ENCODE measurements at places on chromosomes 1 and 21.

DNA sequence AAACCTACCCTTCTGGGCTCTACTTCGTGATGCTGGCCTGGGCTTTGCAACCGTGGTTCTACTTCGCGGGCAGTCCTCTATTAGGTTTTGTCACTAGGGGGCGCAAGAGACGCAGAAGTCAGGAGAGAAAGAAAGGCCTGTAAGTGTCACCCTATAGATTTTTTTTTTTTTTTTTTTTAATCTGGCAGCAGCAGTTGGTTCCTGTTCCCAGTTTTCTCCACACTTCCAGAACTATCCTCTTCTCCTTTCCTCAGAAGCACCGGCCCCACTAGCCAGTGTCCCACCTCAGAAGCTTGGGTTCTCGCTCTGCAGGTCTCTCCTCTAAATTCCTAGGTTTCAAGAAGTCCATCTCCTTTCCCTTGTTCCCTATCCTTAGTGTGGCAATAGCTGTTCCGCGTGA, 9.1 kb upstream of the LCE2D start:
- DNase-seq = peak; percentile 52

DNA sequence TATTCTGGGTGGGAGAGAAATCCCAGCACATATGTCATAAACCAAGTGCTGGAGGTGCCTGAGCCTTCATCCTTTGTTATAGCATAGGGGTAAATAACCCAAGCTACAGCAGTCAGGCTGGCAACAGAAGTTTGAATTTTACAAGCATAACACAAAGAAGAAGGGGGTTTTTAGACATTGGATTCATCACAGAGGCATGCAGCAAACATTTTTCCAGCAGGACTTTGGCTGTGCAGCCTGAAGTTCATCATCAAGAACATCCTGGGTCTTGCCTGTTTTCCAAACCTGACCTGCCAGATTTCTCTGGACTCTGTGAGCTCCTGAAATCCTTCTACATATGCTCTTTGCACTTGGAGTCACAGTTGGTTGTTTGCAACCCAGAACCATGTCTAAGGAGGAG, 16.2 kb downstream of the PTGER3 start:
- DNase-seq = no peak

DNA sequence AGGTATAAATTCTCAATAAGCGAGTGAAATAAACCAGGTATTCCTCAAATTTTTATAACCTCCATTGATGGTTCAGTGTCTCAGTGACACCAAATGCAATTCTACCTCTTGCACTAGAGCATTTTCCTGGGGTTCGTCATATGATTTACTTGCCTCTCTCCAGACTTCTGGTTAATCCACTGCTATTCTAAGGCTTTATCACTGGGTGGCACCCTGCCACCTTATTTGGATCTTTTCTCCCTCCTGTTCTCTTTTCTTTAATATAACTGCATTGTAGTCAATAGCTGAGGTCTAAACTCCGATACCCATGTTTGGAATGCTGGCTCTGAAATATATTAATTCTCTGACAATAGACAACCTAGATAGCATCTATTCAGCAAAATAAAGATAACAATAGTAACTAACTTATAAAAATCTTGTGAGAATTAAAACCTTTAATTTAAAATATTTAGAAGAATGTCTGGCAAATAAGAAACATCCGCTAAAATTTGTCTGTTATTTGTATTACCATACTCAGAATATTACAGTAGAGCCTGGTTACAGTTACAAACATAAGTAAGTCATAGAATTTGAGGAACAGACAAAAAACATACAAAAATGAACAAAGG, 436.4 kb downstream of the PLA2G4A start:
- no peak for DNase-seq

GRCh38 chr1:243727503-243728203, 122.4 kb downstream of the AKT3 start:
- no peak for DNase-seq

- no peak for DNase-seq
These were observed 56.9 kb downstream of the RUNX1 start for GRCh38 chr21:34992180-34992579.

GRCh38 chr1:47180603-47181094, 9.2 kb downstream of the PDZK1IP1 start:
- no peak for DNase-seq

DNA sequence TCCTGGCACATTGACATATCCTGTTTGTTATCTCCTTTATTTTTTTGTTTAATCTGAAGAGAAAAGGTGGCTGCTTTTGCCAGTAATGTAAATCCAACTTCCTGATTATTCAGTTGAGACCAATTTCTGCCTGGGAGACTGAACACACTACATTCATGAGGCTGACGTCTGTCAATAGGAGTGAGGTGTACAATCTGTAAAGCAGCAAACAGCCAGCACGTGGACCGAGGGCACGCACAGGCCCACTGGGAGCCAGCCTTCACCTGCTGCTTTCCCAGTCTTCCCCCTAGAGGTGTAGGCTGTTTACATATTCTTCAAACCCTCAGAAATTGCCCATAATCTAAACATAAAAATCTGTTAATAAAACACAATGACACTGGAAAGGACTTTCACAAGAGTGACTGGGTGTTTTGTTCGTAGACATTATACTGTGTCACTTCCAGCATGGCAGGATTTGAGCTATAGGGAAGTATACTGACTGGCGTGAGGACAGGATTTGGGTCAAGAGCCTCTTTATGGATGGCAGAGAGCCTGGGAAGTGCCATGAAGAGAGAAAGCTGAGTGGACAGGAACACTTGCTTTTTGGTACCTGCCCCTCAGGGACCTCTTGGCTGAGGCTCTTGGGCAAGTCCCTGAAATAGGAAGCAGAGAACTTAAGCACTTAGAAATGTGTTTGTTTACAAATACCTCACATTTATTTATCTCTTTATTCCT, 552.9 kb upstream of the CAMK1G start:
- no peak for DNase-seq

- no peak for DNase-seq
These were observed 83.2 kb downstream of the TM2D1 start for GRCh38 chr1:61641578-61642336.

GRCh38 chr1:26900001-26900814, at the start of gene GPATCH3:
Gene GPATCH3 (minus strand): TSS chr1:26900467. CDS start chr1:26900442, 25 bp downstream.
- peak; percentile 82 for DNase-seq

GRCh38 chr1:228349701-228350171, 56.9 kb downstream of the TRIM11 start:
- DNase-seq = no peak

- DNase-seq = no peak
These were observed 53.5 kb upstream of the CTTNBP2NL start for GRCh38 chr1:112342558-112342957.

- DNase-seq = no peak
These were observed 1.7 kb upstream of the PSEN2 start for GRCh38 chr1:226868726-226869125.

GRCh38 chr1:183457449-183457848, 14.8 kb upstream of the SMG7 start:
- DNase-seq = no peak

DNA sequence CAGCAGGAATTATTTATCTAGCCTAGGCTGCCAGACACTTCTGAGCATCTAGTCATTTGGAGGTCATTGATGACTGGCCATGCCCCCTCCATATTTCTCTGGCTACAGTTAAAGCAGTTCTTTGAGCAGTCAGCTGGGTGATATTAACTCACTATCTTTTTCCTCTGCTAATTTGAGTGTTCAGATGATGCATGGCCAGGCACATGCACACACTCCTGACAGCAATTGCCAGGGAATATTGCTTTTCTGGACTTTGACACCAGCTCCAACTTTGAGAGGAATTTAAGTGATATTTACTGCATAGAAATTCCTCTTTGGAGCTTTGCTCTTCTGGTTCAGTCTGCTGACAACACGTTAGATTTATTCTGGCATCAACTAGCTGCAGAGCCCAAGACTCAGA, 52.6 kb downstream of the CD247 start:
- no peak for DNase-seq

DNA sequence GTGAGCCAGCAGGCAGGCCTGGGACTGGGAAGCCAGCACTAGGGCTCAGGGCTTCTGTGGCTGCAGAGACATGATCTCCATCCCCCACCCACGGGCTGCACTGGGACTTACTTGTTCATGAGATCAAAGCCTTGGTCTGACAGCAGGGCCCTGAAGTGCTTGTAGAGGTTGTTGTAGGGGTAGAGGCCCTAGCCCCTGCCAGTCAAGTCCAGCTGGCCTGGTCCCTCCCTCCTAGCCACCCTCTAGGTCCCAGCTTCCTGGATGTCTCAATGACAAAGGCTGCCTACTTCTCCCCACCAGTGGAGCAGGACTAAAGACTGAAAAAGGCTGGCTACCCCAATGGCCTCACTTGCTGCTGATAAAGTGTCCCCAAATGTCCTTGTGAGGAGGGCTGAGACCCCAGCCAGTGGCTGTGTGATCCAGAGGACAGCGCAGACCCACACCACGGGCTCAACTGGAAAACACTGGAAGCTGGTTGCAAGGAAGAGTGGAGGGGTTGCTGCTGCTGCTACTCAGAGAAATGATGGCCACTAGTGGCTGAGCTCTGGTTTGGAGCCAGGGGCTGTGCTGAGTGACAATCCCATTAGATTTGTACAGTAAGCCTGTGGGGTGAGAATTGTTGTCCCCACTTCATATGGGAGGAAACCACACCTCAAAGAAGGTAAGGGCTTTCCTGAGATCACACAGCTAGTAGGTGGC, 1.4 kb downstream of the HTR1D start:
- no peak for DNase-seq

- DNase-seq = no peak
These were observed 70.6 kb downstream of the LAMC1 start for GRCh38 chr1:183093786-183094298.

- DNase-seq = no peak
These were observed 1.8 kb upstream of the NFIA start for GRCh38 chr1:61080413-61081143.

DNA sequence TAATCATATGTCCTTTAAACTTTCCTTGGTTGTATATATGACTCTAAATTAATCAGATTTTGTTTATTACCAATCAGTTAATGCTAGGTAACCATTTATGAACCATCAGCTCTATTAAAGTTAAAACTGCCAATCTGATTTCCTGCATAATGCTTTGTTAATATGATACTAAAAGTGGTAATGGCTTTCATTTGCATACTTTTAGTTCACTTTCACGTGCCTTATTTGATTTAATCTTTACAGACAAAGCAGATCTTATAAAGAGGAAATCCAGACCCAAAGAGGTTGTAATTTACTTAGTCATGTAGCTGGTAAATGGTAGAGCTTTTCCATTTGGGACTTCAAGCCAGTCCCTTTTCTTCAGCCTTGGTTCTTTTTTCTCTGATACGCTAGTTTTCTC, 61.3 kb downstream of the CLIC4 start:
- DNase-seq = no peak

DNA sequence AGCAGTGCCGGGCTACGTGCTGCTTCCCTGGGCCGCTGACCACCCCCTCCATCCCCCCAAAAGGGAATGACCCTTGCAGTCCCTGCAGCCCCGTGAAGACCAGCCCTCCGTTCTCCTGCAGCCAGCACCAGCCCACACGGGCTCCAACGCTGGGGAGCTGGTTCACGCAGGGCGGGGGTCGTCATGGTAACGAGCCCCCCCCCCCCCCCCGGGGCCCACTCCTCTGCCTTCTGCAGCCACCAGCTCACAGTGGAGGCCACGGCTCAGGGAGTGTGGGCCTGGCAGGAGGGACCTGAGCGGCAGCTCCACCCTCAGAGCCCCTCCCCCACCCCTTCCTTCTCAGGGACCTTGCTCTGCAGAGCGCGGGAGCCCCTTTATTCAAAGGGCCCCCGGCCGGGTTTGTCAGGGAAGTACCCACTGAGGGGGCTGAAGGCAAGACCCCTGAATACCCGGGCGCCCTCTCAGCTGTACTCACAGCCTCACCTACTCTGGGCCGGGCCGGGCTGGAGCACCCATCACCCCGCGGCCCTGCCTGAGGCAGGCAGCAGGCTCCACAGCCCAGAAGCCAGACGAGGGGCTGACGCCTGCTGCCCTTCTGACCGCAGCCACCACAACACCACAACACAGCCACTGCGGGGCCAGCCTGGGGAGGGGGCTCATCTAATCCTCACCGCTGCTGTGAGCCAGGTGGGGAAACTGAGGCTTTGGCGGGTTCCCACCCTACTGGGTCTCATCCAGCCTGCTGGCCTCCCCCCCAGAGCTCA, 12.6 kb downstream of the MEGF6 start:
- DNase-seq = no peak

DNA sequence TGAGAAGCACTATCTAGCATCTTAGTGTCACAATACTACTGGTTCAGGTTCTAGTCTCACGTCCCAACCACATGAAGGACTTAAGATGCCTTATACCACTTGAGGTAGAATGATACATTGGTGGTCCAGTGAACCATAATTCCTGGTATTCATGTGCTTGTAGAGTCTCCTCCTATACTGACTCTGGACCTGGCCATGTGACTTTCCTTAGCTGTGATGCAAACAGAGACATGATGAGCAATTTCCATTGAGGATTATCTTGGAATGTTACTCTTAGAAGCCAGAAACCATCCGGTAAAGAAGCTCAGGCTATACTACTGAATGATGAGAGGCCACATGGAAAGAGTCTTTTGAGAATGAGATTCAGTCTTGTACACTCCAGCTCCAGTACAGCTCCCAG, 105.7 kb downstream of the NME7 start:
- DNase-seq = no peak

GRCh38 chr1:232593717-232594502, 36.0 kb downstream of the SIPA1L2 start:
- DNase-seq = no peak

DNA sequence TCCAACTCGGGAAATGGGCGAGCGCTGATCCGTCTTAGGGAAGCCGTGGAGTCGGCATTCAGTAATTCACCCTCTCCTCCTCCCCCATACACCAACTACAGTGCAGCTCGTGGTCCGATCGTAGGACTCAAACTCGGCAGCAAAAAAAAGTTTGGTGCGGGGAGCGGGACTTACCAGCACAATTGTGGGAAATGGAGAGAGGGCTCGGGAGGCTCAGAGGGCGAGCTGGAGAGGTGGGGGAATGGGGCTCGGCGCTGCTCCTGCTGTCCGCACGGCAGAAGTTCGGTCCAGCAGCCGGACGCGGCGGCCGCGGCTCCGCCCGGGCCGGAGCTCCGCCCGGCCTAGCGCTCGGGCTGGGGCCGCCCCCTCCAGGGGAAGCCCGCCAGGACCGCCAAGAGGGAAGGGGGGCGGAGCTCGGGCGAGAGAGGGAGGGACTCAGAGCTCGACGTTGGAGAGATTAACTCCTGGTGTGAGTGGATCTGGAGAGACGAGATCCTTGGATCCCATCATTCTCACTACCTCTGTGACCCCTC, 676 bp upstream of the PIAS3 start:
- DNase-seq = peak; percentile 67

- no peak for DNase-seq
These were observed 1.2 kb downstream of the VCAM1 start for GRCh38 chr1:100720751-100721150.

GRCh38 chr1:112729909-112730308, 14.8 kb upstream of the PPM1J start:
- DNase-seq = no peak

DNA sequence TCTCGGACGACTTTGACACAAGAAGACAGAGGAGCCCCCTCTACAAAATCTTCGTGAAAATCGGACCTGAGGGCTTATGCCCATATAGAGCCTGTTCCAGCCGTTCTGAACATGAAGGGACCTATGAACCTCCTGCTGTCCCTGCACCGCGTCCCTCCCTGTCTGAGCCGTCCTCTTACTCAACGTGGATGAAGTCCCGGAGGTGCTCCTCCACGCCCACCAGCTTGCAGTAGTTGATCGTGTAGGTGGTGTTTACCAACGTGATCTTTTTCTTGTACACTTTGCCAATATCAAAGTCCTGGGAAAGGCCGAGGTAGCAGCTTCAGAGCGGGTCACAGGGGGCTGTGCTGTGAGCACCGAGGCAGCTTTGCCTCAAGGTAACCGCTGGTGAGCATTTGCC, 40.0 kb downstream of the CFAP74 start:
- DNase-seq = no peak

- DNase-seq = no peak
These were observed 56.1 kb downstream of the NDUFS5 start for GRCh38 chr1:39082010-39082799.

Data from T-helper 1 cell (primary cell).